T-helper 17 cell (primary cell): ENCODE measurements at places on chromosomes 6 and 20. TPM values are rescaled to one million over a fixed set of nuclear protein-coding genes. Genes with fewer than 3 reads are reported as not detected.

- DNase-seq = no peak
Observed at GRCh38 chr20:12976720-12977309, 32.0 kb upstream of the SPTLC3 start.

GRCh38 chr6:55180258-55180657 lies 5.9 kb downstream of the HCRTR2 start:
- DNase-seq = no peak

DNA sequence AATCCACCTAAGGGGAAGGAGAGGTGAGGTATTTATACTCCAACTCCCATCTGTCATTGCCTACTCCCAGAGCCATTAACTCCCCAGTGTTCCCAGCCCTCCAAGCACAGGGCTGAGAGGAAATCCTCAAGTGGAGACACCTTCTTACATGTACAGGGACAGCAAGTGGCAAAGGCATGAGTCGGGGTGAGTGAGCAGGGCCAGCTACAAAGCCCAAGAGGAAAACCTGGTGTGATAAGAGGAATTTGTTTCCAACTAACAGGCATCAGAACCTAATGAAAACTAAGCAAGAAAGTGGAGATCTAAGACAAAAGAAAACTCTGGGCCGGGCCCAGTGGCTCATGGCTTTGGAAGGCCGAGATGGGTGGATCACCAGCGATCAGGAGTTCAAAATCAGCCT lies 70.0 kb upstream of the SRSF6 start:
- DNase-seq = no peak

DNA sequence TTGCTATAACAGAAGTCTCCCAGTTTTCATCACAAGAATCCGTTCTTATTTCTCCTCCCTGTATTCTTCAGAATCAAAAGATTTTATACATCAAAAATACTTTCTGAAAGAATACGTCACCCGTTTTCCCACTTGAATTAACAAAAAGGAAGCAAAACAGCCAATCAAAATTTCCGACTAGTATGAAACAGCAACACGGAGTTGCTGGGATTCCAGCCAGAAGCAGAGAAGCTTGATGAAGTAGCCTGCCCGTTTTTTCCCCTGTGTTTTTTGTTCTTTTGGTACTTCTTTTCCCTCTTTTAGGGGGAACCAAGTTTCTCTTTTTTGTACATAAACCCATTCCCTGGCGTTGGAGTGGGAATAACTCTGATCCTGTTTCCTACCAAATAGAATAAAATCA lies 14.6 kb downstream of the TXLNB start:
- DNase-seq = no peak

DNA sequence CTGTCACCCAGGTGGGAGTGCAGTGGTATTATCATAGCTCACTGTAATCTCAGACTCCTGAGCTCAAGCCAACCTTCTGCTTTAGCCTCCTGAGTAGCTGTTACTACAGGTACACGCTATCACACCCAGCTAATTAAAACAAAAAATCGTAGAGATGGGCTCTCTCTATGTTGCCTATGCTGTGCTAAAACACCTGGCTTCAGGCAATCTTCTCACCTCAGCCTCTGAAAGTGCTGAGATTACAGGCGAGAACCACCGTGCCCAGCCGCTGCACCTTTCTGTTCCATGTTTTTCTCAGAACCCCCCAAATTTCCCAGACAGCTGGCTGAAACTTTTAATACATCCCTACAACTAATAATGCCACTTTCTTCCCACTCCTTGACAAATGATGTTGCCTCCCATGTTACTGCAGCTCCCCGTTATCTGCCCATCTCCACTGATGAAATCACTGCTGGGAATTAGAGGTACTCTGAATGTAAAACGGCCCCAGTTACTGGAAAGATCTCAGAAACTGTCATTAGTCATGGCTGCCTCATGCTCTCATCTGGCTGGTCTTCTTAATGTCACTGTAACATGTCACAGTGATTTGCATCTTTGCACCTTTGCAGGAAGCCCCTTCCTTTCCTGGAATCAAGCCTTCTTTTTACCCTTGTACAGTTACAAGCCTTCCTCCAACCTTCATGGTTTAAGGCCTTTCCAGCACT lies 697.5 kb downstream of the PRKN start:
- DNase-seq = no peak

- no peak for DNase-seq
Observed at GRCh38 chr20:33404281-33404680, 3.0 kb upstream of the CDK5RAP1 start.

DNA sequence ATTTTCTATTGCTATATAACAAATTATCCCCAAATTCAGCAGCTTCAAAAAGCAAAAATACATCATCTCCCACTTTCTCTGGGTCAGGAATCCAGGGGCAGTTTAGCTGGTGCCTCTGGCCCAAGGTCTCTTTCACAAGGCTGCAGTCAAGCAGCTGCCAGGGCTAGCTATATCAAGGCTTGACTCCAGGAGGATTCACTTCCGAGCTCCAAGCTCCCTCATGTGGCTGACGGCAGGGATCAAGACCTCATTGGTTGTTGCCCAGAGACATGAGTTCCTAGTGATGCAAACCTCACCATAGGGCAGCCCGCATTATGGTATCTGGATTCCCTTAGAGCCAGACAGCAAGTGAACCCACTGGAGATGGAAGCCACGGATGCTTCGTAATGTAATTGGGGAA lies 1.3 kb upstream of the VNN1 start:
- no peak for DNase-seq

DNA sequence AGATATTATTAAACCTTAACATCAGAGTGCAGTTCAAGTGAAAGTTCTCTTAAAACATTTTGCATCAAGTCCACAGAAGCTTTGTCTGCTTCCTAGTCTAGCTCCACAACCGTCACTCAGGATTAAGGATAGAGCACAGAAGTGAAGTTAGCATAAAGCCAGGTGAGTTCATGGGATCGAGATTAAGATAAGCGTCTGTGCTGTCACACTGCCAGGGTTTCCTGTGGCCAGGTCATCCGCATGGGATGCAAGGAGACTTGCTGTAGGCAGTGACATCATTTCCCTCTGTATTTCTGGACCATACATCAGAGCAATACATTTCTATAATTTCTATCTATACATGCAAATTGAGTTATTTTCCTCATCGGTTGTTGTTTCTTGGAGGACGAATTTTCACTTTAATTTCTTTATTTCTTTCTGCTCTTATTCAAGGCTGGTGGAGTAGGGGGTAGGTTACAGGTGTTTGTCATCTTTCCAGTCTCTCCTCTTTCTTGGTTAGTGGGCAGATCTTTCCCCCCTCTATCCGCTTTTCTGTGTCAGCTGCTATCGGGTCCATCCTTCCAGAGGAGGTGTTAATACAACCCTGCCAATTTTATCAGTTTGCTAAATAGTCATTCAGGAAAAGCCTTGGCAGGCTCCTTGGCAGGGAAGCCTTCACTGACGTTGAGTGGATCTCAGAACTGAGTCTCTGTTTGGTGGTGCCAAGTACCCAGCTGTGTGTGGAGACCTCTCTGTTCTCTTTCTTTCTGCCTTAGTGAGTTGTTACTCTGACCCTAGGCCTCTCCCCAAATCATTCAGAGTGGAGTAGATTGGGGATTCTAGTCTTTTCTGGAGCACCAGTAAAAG lies 307.6 kb upstream of the MAP3K7 start:
- no peak for DNase-seq

- no peak for DNase-seq
Observed at GRCh38 chr6:20413826-20414225, 12.1 kb downstream of the E2F3 start.

DNA sequence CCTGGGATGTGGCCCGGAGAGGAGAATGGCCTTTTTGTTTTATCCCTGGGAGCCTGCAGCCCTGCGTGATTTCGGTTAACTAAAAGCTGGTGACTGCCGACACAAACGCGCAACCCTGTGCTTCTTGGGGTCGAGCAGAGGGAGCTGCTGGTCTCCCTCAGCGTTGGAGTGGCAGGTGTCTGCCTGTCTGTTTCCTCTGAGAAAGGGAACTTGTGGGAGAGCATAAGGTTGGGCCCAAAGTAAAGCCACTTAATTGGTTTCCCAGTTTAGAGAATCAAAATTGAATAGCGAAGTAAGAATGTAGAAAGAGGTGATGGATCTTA lies 500 bp downstream of the LTV1 start:
- no peak for DNase-seq

DNA sequence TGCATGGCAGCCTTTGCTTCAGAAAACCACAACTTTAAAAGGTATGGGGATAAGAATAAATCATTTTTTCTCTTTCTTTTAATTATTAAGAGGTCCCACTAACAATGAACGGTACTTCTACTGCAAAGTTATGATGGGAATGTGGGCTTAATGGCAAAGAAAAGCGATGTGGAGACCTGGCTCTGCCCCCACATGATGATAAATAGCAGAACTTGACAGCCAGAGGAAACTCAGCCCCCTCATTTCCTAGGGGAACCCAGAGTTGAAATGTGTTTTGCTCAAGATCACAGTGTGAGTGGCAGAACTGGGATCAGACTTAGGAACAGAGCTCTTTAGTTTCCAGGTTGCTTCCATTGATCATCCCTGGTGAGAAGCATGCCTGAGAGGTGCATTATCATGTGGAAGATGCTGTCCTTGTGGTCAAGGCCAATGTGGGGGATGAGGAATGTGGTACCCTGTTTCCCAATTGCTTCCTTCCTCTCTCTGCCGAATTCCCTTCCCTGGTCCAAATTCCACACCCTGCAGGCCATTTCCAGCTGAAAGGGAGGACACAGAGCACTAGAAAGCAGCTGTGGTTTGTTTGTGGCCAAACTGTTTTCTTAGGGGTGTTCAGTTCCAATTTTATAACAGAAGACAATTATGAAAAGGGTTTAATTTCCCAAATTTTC lies 66.0 kb downstream of the BACH2 start:
- no peak for DNase-seq

DNA sequence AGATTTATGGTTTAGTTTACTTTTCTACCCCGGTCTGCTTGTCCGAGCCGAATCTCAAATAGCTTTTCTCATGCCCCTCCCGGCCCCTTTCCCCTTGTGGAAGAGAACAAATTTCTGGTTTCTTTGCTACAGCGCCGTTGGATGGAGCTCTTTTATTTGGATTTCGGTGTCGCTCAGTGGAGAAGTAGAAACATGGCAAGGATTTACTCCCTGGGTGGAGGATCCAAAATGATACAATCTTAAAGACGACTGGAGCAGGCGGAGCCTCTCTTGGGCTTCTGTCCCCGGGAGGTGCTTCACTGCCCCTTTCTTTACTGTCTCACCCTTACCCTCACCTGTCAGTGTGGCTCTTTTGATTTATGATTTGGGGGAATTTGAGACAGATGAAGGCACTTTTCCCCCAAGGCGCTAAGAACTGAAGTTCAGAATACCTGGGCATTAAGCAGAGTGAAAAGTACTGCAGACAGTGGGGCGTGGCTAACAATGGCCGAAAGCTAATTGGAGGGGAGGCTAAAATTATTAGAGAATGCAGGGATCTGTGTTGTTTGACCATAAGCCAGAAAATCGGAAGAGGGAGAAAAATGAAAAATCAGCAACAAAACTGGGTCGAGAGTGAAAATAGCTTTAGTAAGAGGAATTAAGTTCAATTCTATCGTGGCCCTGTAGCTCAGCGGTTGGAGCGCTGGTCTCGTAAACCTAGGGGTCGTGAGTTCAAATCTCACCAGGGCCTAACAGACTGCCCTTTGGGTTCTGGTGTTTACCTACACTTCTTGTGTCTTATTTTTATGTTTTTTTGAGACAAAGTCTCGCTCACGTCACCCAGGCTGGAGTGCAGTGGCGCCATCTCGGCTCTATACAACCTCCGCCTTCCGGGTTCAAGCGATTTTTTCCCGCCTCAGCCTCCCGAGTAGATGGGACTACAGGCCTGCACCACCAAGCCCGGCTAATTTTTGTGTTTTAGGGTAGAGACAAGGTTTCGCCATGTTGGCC lies 145.1 kb upstream of the ZNF184 start:
- no peak for DNase-seq

GRCh38 chr20:35985806-35986205 lies 17.4 kb downstream of the CNBD2 start:
- DNase-seq = no peak

- no peak for DNase-seq
Observed at GRCh38 chr6:42140032-42140431, 2.4 kb downstream of the C6orf132 start.

DNA sequence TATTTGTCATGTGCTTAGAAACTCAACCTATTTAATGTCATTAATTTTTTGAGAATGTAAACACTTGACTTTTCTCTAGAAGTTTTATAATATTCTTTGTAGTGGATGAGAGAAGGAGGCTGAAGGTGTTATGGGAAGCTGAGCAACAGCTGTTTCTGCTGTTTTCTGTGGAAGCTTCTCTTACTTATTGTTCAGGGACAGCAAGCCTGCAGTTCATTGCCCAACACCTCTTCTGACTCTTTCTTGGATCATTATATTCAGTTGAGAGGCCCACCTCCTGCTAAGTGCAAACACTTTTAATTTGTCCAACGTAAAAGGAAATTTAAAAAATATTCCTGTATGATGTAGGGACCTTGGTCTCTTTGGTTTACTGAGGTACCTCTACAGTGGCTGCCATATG lies 12.0 kb upstream of the ADGRF4 start:
- no peak for DNase-seq

DNA sequence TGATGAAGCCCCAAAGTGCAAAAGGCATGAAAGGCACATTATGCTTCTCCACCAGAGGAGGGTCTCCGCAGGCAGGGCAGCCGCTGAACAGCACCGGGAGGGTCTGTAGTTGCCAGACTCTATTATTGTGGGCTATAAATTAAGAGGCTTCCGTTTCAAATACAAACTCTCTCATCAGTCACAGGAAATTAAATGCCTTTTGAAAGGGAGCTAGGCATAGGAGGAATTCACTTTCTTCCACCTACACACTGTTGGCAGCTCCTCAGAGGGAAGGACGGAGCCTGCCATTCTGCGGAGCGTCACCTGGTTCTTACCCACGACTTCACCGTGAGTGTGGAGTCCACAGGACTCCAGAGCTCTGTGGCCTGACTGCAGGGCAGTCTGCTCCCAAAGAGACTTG lies 140.8 kb upstream of the AGPAT4 start:
- DNase-seq = no peak

DNA sequence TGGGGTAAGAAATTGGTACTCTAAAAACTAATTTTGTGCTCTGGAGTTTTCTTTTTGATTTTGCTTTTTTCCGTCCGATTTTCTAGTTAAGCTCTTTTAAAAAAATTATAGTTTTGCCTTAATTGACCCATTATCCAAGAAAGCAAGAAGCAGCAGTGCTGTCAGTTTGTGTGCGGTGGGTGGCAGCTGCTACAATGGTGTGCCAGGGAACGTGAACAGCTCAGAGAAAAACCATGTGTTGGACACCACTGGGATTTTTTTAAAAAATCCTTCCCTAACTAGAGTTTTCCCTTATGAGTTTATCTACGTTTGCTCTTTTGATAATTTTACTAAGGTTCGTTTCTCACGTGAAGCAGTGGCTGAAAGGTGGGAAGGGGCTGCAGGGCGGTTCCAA lies 8.0 kb downstream of the MAP3K5 start:
- no peak for DNase-seq

- no peak for DNase-seq
Observed at GRCh38 chr6:56816370-56816769, 138.5 kb upstream of the BEND6 start.

- DNase-seq = no peak
Observed at GRCh38 chr6:128826606-128827005, 56.3 kb upstream of the LAMA2 start.

GRCh38 chr6:86251106-86251505 lies 608.4 kb upstream of the SYNCRIP start:
- DNase-seq = no peak

RCAN2 gene
- not detected for total RNA-seq

HS3ST5 gene
- not detected for total RNA-seq

HLA-DQA2 gene
- total RNA-seq = 3.4 TPM

CD24 gene
- 3.3 TPM for total RNA-seq

ANKEF1 gene
- total RNA-seq = 1.8 TPM

PROCR gene
- 0.89 TPM for total RNA-seq

NINL gene
- total RNA-seq = 1.1 TPM

BTBD9 gene
- 61.3 TPM for total RNA-seq

POU5F1 gene
- not detected for total RNA-seq

DEFB129 gene
- not detected for total RNA-seq

IMPG1 gene
- total RNA-seq = not detected

MAS1 gene
- not detected for total RNA-seq

PTGIS gene
- total RNA-seq = not detected

AURKA gene
- total RNA-seq = 1.0 TPM
